ENCODE measurements at places on chromosomes 4 and X.

DNA sequence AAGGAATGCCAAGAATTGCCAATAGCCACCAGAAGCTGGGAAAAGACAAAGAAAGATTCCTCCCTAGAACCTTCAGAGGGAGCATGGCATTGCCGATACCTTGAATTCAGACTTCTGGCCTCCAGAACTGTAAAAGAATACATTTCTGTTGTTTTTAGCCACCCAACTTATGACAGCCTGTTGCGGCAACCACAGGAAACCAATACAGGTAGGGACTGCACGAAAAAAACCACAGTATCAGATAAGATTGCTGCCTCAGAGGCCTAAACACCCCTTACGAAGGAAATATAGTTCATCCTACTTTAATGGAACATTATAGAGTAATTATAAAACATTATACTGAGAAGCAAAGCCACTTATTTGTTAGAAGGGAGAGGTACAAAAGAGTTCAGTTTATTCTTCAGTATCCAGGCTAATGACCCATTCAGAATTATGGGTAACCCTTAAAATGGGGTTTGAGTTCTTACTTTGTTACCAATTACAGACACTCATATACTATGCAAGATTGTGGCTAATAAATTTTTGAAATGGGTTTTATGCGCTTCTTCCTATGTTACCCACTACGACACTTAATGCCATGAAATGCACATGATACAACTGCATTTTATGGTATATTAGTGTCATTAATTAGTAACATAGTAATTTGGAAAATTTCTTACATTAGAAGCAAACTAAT lies 37.4 kb upstream of the SMIM10L2A start:
- DNase-seq = no peak

- DNase-seq = no peak
Measured at GRCh38 chr4:161564230-161564834, 599.5 kb downstream of the FSTL5 start.

DNA sequence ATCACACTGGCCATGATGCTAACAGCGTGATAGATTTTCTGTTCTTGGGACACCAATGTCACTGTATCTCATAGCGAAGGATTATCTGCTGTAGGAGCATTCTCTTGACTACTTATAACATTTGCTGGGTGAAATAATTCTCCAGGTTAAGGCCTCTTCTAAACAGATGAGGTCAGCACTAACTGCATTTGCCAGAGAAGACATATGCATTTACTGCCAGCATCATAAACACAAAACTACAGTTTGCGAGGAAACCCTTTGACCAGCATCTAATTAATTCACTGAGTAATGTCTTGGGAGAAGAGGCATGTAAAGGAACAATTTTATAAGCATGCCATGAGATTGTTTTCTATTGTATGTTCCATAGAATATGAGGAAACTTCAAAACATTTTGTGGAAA lies 13.9 kb downstream of the TBC1D1 start:
- no peak for DNase-seq

- no peak for DNase-seq
Measured at GRCh38 chrX:153412746-153413720, 1.8 kb downstream of the ZFP92 start.

- no peak for DNase-seq
Measured at GRCh38 chr4:22323691-22324090, 192.2 kb downstream of the ADGRA3 start.

DNA sequence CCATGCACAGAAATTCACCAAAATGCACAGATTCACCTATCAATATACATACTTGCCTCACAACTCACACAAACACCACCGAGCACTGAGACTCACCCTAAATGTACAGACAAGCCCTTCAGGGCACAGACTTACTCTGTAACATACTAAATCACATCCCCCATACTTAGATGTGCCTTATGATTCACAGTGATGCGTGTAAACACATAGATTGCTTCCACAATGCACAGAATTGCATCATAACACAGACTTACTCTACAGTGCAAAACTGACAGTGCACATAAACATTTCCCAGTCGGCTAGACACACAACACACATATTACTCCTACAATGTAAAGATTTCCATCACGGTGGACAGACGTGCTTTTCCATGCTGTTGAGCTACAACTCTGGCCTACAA lies 6.2 kb downstream of the LINC00632 start:
- DNase-seq = no peak
